ENCODE measurements at places on chromosomes 1 and 21. TPM values are rescaled to one million over a fixed set of nuclear protein-coding genes. Genes with fewer than 3 reads are reported as not detected.

GRCh38 chr21:45466330-45467220 is 61.6 kb downstream of the COL18A1 start:
- DNase-seq: no peak

DNA sequence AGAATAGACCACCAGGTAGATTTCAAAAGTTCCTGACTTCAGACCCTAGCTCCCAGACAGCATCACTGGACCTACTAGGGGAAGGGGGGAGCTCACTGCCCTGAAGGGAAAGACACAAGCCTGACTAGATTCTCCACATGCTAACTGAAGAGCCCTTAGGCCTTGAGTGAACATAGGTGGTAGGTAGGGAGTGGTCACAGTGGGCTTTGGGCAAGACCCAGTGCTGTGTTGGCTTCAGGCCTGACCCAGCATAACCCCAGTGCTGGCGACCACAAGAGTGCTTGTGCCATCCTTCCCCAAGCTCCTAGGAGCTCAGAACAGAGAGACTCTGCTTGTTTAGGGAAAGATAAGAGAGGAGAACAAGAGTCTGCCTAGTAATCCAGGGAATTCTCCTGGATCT is 51.1 kb upstream of the ACADM start:
- no peak for DNase-seq

GRCh38 chr1:34549199-34549598 is 205.6 kb upstream of the GJB5 start:
- DNase-seq: no peak

- no peak for DNase-seq
These were observed 157.2 kb downstream of the KAZN start for GRCh38 chr1:14755518-14756252.

DNA sequence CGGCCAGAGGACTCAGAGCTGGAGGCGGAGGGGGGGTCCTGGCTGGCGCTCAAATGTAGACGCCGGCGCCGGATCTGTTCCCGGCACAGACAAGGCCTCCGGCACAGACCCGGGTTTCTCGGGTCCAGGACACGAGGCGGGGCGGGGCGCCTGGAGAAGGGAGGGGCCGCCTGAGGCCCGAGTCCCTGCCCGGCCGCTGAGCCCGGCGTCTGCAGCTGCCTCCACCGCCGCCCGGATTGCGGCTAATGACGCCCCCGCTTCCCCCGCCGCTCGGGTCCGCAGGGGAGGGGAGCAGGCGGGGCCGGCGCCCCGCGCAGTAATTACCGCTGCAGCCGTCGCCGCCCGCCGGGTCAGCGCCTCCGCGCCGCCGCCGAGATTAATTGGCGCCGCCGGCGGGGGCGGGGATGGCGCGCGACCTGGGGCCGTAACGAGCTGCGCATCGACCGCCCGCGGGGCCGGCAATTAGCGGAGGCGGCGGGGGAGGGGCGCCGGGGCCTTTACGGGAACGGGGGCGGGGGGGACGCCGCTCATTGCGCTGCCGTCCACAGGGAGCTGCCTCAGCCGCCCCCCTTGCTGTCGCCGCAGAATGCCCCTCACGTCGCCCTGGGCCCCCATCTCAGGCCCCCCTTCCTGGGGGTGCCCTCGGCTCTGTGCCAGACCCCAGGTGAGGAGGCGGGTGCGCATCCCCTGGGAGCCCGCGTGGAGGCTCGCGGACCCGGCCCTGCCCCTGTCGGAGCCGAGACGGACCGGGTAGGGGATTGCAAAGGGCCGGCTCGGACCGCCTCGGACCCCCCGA is 17.3 kb downstream of the NOC2L start:
- DNase-seq: peak; percentile 93

The RPS27 gene
- 2,355 TPM for total RNA-seq

The C1orf94 gene
- total RNA-seq: not detected

DNA sequence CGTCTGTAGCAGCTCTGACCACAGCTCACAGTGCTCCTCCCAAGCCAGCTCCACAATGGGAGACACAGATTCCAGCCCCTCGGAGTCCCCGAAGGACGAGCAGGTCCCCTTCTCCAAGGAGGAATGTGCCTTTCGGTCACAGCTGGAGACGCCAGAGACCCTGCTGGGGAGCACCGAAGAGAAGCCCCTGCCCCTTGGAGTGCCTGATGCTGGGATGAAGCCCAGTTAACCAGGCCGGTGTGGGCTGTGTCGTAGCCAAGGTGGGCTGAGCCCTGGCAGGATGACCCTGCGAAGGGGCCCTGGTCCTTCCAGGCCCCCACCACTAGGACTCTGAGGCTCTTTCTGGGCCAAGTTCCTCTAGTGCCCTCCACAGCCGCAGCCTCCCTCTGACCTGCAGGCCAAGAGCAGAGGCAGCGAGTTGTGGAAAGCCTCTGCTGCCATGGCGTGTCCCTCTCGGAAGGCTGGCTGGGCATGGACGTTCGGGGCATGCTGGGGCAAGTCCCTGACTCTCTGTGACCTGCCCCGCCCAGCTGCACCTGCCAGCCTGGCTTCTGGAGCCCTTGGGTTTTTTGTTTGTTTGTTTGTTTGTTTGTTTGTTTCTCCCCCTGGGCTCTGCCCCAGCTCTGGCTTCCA is 22.9 kb upstream of the VPS13D start:
- DNase-seq: no peak

DNA sequence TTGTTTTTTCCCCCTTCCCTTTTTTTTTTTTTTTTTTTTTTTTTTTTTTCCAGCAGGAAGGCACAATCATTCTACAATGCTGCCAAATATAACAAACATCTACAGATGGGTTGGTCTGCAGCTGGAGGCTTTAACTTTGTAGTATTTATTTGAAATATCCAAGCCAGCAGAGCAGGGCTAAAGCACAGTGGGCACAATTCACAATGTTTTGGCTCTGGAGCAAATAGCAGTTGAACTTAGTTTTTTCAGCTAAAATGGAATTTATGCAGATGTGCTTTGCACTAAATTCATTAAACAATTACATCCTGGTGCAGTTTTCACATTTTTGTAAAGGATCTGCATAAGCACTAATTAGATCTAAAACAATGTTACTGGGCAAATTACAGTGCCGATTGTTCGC is 39.8 kb upstream of the ZBTB18 start:
- DNase-seq: no peak

The TMIGD3 gene
- not detected for total RNA-seq

DNA sequence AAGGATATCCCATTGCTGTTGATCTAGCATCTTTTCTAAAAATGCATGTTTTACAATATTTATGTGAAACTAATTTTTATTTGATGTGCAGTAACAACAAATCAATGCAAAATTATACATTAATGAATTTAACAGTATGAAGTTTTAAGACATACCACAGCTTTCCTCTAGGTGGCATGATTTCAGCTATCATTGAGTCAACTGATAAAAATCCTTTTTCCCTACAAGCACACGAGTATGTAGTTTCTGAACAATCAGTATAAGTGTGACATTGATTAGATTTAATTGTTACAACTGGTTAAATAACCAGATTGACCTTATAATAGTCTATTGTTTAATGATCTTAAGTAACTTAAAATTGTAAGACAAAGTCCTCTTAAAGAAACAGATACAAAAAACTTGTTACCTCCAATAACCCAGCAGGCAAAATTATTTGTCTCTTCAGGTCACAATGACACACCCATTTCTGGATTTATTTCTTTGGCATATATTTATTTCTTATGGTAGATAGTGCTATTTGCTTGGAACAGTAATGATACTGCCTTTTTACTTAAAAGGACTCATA is 5.8 kb upstream of the TGFB2 start:
- no peak for DNase-seq

DNA sequence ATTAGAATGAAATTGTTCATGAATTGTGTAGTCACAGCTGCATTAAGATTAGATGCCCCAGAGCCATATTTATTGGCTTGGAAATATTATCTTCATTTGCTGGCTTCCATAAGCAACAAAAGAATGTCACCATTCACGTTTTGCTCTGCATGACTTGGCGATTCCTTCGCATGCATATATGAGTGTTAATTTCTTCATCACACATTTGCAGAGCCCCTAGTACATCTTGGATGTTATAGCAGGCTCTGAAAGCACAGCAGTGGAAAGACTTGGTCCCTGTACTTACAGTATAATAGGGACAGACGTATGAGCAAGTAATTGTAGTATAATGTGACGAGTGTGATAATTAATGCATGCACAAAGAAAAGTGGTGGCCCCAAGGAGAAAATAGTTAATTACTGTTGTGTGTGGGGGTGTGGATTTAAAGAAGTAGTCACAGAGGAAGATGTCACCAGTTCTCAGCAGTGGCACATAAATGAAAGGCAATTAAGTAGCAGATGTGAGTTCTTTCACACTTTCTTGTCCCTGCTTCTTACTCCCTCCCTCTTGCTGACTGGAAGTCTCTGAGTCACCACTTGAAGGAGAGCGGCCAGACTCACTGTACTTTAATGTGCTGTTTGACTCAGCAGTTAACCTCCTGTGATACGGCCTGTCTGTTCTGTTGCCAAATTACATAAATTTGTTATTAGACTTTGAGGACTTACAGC is 21.0 kb downstream of the S100A10 start:
- peak; percentile 70 for DNase-seq

The FMN2 gene
- total RNA-seq: 2.3 TPM

- peak; percentile 46 for DNase-seq
These were observed 408 bp downstream of the LMO4 start for GRCh38 chr1:87329051-87329525.

DNA sequence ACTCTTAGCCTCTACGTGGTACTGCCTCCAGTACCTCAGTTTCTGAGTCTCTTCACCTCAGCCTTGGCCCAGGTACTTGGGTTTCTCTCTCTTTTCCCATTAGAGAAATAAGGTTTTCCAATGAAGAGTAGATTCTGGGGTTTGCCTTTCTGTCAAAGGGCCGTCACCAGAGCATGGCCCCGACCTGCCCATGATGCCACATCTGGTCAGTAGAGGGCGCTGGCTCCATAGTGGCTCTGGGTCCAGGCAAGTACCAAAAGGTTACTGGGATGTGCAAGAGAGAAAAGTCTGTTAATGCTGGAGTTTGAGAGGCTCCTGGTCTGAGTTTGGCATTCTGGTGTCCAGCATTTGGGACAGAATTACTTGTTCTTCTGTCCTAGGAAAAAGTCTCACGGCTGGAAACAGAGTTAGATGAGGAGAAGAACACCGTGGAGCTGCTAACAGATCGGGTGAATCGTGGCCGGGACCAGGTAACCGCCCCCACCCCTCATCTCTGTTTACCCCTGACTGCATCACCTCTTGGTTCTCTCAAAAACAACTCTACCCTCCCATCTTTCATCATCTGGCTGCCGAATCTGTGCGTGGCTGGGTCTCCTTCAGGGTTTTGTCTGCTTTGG is 5.3 kb upstream of the TUFT1 start:
- DNase-seq: peak; percentile 70

GRCh38 chr1:160575112-160575664 is 4.1 kb downstream of the CD84 start:
- DNase-seq: no peak

The KCNK1 gene
- 1.0 TPM for total RNA-seq

DNA sequence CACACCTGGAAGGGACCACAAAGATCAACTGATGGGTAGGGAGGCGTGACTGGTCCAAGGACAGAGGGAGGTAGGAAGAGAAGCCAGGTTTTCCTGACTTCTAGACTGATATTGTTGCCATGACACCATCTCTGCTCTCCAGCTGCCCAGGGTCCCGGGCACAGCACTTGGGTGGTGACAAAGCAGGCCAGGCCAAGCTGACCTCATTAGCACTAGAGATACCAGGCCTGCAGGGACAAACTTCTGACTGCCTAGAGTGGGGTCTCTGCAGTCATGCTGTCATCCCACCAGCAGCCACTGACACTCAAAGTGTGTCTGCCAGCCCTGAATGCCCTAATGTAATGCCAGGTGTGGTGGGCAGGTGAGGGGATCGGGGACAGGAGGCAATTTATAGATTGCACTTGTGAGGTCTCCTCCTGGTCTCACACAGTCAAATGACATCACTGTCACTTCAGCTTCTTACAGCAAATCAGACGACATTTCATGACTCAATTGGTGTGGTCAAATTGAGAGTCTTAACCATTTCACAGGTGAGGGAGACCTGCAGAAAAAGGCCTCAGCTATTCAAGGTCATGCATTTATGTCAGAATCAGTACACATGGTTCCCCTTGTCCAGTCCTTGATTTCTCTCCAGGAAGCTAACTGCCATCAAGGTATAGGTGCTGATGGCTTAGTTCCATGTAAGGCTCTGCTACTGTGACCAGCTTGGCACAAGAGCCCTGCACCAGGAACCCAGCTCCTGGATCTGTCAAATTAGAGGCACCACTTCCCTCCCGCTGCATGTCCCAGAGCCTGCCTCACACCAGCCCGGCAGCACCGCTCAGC is 2.7 kb downstream of the SLC9A1 start:
- no peak for DNase-seq

The KISS1 gene
- not detected for total RNA-seq

The FCRL6 gene
- 0.21 TPM for total RNA-seq

The OR2L3 gene
- total RNA-seq: 0.15 TPM

- no peak for DNase-seq
These were observed 39.7 kb upstream of the TRIM67 start for GRCh38 chr1:231122143-231122542.

- no peak for DNase-seq
These were observed 68.9 kb upstream of the PGBD5 start for GRCh38 chr1:230495076-230495475.

GRCh38 chr21:45309069-45309986 is 21.6 kb upstream of the POFUT2 start:
- DNase-seq: peak; percentile 73

DNA sequence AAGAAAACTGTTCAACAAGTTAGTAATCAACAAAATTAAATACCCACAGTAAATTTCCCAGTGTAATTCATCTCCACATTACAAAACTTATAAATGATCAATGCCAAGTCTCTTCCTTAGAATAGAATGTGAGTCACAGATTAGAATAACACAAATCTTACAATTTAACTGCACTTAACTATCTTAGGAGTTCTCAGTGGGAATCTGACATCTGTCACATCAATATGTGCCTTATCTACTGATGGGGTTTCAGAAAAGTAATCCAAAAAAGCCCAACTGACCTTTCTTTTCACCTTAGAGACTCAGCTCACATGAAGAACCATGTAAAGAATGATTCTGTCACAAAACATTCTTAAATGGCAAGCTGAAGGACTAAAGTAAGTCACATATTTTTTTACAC is 141.4 kb downstream of the RERE start:
- DNase-seq: no peak

DNA sequence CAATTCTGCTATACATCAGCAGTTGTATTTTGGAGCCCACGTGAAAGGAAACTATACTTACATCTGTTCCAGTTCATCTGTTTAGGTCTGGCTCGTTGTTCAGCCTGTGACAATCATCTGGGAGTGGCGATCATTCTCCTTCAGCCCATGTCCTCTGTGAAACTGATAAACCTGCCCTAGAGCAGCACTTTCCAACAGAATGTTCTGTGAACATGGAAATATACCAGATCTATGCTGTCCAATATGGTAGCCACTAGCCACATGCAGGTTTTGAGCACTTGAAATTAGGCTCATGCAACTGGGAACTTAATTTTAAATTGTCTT is 24.5 kb upstream of the COQ8A start:
- no peak for DNase-seq
